ENCODE measurements at places on chromosomes 7 and 10. TPM values are rescaled to one million over a fixed set of nuclear protein-coding genes. Genes with fewer than 3 reads are reported as not detected.

Gene CD36
- 114 TPM for total RNA-seq

Gene ETV1
- 6.5 TPM for total RNA-seq

Gene MRLN
- not detected for total RNA-seq

Gene DEPP1
- total RNA-seq, result 254 TPM

DNA sequence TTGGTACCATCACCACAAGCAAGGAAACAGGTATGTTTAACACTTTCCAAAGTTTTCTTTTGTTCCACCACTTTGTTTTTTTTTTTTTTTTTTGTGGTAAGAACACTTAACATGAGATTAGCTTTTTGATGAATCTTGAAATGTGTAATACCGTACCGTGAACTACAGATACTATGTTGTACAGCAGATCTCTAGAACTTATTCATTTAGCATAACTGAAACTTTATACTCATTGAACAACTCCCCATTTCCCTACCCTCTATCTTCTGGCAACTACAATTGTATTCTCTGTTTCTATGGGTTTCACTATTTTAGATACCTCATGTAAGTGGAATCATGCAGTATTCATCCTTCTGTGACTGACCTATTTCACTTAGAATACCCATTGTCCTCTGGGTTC, 162.7 kb upstream of the ITGB1 start:
- no peak overlapping the region for H3K4me3 ChIP-seq
- H3K27ac ChIP-seq, result no peak overlapping the region
- no peaks in the 10 kb centered on the region for H3K27me3 ChIP-seq
- no peaks in the 10 kb centered on the region for H3K36me3 ChIP-seq
- H3K4me1 ChIP-seq, result no peaks in the 10 kb centered on the region

DNA sequence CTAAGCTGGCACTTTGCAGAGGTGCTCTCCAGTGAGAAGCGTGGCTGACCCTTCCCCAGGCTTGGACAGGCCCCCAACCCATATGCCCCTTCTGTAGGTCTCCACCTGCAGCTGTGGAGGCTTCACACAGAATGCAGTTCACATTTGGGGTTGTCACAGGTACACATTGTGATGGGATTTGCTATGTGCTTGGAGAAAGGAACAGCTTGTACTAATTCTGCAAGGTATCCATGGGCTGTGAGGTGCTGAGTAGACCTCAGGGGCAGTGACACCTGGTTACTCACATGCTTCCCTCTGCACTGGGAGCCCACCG, 188.9 kb downstream of the CXCL12 start:
- no peak overlapping the region for H3K27ac ChIP-seq
- no peaks in the 10 kb centered on the region for H3K4me1 ChIP-seq
- no peak for DNase-seq
- no peak overlapping the region for H3K4me3 ChIP-seq
- no peaks in the 10 kb centered on the region for H3K27me3 ChIP-seq
- H3K36me3 ChIP-seq, result no peaks in the 10 kb centered on the region

DNA sequence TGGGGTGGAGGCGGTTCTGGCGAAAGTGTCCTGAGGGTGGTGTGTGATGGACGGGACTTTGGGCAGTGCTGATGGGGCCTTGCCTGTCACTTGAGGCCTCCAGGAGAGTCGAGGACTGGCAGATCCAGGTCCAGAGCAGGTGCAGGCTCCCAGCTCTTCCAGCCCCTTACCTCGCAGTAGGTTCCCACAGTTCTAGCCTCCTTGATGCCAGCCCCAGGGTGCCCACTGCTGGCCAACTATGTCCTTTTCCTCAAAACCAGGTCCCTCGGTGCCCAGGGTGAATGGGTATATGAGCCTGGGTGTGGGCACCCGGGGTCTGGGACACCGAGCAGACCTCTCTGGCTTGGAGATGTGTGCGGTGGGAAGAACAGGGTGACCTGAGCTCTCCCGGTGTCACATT, 8.3 kb downstream of the FAM20C start:
- no peak overlapping the region for H3K27ac ChIP-seq
- H3K27me3 ChIP-seq, result no peaks in the 10 kb centered on the region
- no peaks in the 10 kb centered on the region for H3K4me1 ChIP-seq
- H3K36me3 ChIP-seq, result no peaks in the 10 kb centered on the region
- no peak for DNase-seq

GRCh38 chr7:46146454-46147255, 225.6 kb upstream of the IGFBP3 start:
- DNase-seq, result peak; percentile 78
- H3K4me3 ChIP-seq, result no peak overlapping the region
- no peaks in the 10 kb centered on the region for H3K27me3 ChIP-seq
- peaks cover 11% of the 10 kb centered on the region for H3K4me1 ChIP-seq
- H3K27ac ChIP-seq, result peak overlapping the region; percentile 76

DNA sequence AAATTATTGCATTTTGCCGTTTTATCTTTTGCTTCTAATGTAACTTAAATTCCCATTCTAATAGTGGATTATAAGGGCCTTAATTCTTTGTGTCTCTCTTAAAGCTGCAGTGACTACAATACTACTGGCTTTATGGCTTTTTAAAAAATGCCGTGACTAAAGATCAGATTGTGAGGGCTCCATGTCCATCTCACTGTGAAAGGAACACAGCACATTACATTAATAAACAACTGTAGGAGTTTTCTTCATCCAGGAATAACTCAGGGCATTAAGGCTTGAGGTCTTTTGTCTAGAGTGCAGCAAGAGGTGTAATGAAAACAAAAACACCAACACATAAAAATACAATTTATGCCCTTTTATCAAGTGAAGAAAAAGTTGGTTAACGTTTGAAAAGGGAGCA, 205.3 kb downstream of the SKAP2 start:
- no peak for DNase-seq
- no peaks in the 10 kb centered on the region for H3K4me1 ChIP-seq
- H3K36me3 ChIP-seq, result no peaks in the 10 kb centered on the region
- H3K27me3 ChIP-seq, result no peaks in the 10 kb centered on the region
- no peak overlapping the region for H3K27ac ChIP-seq

- H3K36me3 ChIP-seq, result no peaks in the 10 kb centered on the region
- no peak overlapping the region for H3K27ac ChIP-seq
- H3K27me3 ChIP-seq, result no peaks in the 10 kb centered on the region
- H3K4me1 ChIP-seq, result no peaks in the 10 kb centered on the region
- no peak overlapping the region for H3K4me3 ChIP-seq
Observed at GRCh38 chr7:27564881-27565482, 97.7 kb downstream of the HIBADH start.

GRCh38 chr10:93072713-93073538, 767 bp upstream of the CYP26A1 start:
- no peak overlapping the region for H3K27ac ChIP-seq
- no peak for DNase-seq
- no peaks in the 10 kb centered on the region for H3K4me1 ChIP-seq
- peak overlapping the region; percentile 52 for H3K4me3 ChIP-seq

DNA sequence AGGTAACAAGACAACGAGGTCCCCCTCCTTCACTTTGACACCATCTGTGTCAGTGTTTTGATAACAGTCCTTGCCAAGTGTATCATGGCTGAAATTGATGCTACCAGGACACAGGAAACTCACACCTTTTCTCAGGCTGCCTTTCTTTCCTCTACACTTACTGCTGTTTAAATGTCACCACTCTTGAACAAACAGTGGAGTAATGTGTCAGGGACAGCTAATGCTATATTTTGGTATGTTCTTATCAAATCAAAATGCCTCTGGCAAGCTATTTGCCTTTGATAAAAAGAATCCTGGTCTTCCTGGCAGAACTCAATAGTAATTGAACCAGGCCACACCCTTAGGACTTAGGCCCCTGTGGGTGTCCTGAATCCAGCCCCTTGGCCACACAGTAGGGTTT, 692.9 kb downstream of the LRMDA start:
- H3K27ac ChIP-seq, result no peak overlapping the region
- H3K36me3 ChIP-seq, result no peaks in the 10 kb centered on the region
- H3K4me1 ChIP-seq, result no peaks in the 10 kb centered on the region
- H3K4me3 ChIP-seq, result no peak overlapping the region
- H3K27me3 ChIP-seq, result no peaks in the 10 kb centered on the region
- no peak for DNase-seq

DNA sequence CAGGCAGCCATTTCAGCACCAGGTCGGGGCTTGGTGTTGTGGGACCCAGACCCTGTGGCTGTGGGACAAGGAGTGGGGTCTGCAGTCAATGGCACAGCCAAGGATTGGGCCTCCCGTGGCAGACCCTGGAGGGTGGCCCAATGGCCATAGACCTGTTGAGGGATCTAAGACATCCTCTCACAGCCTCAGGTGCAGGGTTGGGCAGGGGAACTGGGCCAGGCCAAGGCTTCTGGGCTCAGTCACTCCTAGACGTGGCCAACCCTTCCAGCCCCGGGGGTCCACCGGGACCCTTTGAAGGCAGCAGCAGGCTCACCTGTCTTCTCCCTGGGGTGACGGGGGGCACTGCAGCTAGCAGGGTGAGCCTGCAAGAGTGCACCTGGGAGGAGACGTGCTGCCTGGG, 45.7 kb upstream of the DPYSL4 start:
- H3K27me3 ChIP-seq, result no peaks in the 10 kb centered on the region
- no peak overlapping the region for H3K4me3 ChIP-seq
- DNase-seq, result peak; percentile 48

DNA sequence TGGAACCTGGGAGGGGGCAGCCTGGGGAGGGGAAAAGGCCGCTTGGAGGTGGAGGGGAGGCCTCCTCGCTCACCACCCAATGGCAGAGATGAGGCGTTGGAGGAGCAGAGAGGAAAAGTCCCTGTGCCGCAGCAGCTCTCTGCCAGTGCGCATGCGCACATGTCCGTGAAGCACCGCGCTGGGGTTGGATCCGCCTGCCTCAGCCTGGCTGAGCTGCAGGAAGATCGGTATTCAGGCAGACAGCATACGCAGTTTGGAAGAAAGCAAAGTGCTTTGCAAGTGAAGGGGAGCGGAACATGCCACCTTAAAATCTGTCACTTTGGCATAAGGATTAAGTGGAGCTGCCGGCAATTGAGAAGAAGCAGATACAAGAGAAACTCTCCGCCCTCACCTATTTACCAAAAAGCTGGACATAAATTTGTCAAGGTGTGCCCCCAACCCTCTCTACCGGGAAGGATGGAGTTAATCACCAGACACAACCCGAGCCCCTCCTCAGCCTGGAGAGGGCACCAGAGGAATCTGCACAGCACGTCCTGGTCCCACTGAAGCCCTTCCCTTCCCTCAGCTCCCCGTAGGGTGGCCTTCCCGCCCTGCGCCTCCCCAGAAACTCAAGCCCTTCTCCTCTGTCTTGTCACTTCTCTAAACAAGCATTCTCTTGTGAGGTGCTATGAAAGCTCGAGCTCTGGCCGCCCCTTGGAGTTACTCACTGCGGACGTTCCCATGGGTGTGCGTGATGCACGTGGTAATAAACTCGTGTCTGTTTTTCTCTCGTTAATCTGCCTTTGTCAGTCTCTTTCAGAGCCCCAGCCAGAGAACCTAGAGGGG, 32.2 kb upstream of the TMEM72 start:
- DNase-seq, result peak; percentile 95
- no peak overlapping the region for H3K4me3 ChIP-seq
- H3K27me3 ChIP-seq, result no peaks in the 10 kb centered on the region
- H3K4me1 ChIP-seq, result peaks cover 4% of the 10 kb centered on the region

DNA sequence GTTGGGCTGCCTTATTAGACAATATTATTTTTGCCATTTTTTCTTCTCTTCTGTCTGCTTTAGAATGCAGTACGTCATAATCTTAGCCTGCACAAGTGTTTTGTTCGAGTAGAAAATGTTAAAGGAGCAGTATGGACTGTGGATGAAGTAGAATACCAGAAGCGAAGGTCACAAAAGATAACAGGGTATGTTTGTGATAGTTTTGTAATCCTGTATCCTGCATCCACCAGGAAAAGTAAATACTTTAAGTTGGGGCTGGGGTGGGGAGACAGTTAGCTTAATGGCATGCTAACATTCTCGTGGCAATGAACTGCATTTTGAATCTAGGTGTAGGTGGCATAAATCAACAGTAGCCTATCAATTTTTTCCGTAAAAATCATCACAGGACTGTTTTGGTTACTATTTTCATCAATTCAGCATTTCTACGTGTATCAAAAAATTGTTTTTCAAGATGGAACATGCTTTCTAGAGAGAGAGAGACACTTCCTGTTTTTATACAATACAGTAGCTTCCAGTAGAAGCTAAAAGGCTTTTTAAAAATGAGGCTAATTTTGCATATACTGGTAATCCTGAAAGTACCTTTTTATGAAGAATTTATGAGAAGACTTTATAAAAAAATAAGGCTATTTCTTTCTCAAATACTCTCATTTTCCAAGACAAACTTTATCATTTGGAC, 247.5 kb downstream of the FOXP2 start:
- H3K27ac ChIP-seq, result no peak overlapping the region
- no peak for DNase-seq
- no peaks in the 10 kb centered on the region for H3K27me3 ChIP-seq
- H3K4me3 ChIP-seq, result no peak overlapping the region
- H3K36me3 ChIP-seq, result no peaks in the 10 kb centered on the region
- no peaks in the 10 kb centered on the region for H3K4me1 ChIP-seq

- H3K27me3 ChIP-seq, result no peaks in the 10 kb centered on the region
- no peak for DNase-seq
- no peak overlapping the region for H3K27ac ChIP-seq
- peaks cover 2% of the 10 kb centered on the region for H3K4me1 ChIP-seq
- H3K4me3 ChIP-seq, result no peak overlapping the region
- no peaks in the 10 kb centered on the region for H3K36me3 ChIP-seq
Observed at GRCh38 chr7:152313831-152314604, 121.8 kb downstream of the KMT2C start.

- H3K4me1 ChIP-seq, result no peaks in the 10 kb centered on the region
- no peak for DNase-seq
- H3K4me3 ChIP-seq, result no peak overlapping the region
- H3K27me3 ChIP-seq, result no peaks in the 10 kb centered on the region
Observed at GRCh38 chr10:89419548-89419947, 5.2 kb downstream of the IFIT5 start.

GRCh38 chr7:25384788-25385505, 156.7 kb upstream of the NPVF start:
- no peaks in the 10 kb centered on the region for H3K4me1 ChIP-seq
- H3K27me3 ChIP-seq, result no peaks in the 10 kb centered on the region
- no peaks in the 10 kb centered on the region for H3K36me3 ChIP-seq
- no peak overlapping the region for H3K4me3 ChIP-seq

DNA sequence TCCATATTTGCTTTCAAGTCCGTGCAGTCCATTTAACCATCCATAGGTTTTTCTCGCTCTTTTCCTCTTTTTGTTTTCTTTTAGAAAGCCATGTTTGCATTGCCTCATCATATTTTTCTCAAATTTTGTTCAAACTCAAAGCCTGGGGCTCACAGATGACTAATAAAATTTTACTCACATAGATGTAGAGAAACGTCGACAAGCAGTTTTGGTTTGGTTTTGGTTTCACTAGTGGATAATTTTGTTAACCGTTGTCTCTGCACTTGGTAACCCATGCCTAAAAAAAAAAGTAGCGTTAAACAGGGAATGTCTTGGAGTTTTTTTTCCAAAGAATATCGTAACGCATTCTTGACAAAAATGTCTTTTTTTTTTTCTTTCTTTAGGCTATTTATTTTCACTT, 344.2 kb upstream of the GALNT17 start:
- H3K27ac ChIP-seq, result no peak overlapping the region
- no peak for DNase-seq
- no peaks in the 10 kb centered on the region for H3K4me1 ChIP-seq
- H3K4me3 ChIP-seq, result no peak overlapping the region

- no peak for DNase-seq
- H3K27ac ChIP-seq, result no peak overlapping the region
- H3K27me3 ChIP-seq, result no peaks in the 10 kb centered on the region
- no peak overlapping the region for H3K4me3 ChIP-seq
Observed at GRCh38 chr7:64871761-64872160, 31.3 kb upstream of the ZNF273 start.

GRCh38 chr10:27626890-27627289, 118.7 kb downstream of the MKX start:
- no peaks in the 10 kb centered on the region for H3K36me3 ChIP-seq
- H3K4me1 ChIP-seq, result peaks cover 3% of the 10 kb centered on the region
- H3K27ac ChIP-seq, result no peak overlapping the region
- no peak overlapping the region for H3K4me3 ChIP-seq
- H3K27me3 ChIP-seq, result no peaks in the 10 kb centered on the region
- no peak for DNase-seq

Measured in aorta (tissue), 5 donors.